ENCODE measurements at places on chromosomes 4 and X.

GRCh38 chr4:121073004-121073435, 685 bp upstream of the NDNF start:
- no peak for DNase-seq

DNA sequence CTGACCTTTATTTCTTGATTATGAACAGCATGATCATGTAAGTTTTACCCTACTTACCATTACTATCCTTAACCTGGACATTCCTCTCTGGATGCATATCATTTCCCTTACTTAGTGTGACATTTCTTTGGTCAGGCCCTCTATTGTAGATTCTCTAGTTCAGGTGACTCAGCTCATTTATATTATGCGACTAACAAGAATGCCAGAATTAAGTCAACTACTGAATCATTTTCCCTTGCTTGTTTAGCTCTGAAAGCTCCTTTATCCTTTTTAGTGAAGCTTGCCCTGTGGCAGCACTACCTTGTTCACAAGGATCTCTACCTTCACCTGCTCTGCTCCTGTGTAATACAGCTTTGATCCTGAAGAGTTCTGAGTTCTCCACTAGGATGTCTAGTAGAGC, 15.1 kb upstream of the UGT2B17 start:
- DNase-seq, result no peak

DNA sequence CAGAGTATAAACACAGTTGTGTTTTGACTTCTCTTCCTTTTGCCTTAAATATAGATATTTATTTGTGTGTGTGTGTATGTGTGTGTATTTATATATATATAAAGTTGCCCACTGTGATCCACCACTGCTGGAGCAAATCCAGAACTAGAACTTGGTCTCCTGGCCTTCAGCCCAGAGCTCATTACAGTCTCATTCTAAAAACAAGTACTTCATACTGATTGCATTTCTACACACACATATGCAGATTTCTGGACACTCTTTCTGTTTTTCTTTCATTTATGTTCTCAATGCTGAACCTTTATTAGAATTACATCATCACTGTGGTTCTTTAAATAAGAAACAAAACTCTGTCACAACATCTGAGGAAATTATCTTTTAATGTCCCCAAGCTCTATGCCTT, 381 bp downstream of the TXK start:
- no peak for DNase-seq

DNA sequence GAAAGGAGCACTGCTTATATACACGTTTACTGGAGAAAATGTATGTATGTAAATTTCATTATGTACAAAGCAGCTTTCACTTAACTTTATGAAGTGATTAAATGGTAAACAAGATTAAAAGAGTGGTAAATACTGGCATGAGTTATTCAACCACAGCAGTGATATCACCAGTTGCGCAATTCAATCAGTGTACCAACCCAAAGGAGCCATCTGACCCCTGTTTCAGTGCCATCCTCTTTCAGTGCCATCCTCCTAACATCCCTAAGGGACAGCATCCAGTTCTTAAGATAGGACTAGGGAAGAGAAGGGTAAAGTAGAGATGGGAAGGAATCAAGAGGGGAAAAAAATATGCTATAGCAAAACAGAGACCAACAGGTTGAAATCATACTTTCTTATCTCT, 16.2 kb downstream of the HPF1 start:
- DNase-seq, result no peak

GRCh38 chr4:3321295-3321889, 28.6 kb downstream of the RGS12 start:
- no peak for DNase-seq

DNA sequence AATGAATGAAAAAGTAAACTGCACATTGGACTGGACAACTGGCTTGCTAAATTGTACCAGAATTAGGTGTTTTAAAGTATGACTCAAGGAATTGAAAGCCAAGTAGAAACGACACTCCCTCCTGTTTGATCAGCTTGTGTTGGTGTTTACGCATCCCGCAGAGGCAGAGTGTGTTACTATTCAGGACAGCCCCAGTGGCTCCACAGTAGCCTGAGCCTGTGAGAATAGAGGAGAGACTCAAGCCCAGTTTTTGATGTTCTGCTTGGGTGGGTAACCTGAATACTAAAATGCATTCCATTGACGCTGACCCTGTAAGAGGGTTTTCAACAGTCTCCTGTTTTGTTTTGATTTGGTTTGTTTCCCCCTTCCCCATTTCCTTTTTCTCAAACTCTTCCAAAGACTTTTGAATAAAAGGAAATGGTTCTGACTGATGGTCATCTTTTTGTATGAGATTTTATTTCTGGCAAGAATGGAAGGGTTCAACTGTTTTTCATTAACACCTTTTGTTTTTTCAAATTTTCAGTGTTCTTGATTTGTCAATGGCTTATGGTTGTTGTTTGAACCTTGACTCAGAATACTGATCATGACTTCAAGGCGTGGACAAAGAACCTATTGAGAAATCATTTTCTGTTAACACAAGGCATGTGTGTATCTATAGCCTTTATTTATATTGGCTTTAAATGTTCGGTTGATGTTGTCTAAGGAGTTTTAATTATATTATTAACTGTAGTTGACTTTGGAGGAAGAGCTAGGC, 10.2 kb downstream of the ADGRL3 start:
- peak; percentile 65 for DNase-seq

GRCh38 chrX:120514236-120514635, 45.1 kb upstream of the LAMP2 start:
- DNase-seq, result no peak

GRCh38 chr4:76293772-76294171, 12.8 kb upstream of the STBD1 start:
- no peak for DNase-seq

DNA sequence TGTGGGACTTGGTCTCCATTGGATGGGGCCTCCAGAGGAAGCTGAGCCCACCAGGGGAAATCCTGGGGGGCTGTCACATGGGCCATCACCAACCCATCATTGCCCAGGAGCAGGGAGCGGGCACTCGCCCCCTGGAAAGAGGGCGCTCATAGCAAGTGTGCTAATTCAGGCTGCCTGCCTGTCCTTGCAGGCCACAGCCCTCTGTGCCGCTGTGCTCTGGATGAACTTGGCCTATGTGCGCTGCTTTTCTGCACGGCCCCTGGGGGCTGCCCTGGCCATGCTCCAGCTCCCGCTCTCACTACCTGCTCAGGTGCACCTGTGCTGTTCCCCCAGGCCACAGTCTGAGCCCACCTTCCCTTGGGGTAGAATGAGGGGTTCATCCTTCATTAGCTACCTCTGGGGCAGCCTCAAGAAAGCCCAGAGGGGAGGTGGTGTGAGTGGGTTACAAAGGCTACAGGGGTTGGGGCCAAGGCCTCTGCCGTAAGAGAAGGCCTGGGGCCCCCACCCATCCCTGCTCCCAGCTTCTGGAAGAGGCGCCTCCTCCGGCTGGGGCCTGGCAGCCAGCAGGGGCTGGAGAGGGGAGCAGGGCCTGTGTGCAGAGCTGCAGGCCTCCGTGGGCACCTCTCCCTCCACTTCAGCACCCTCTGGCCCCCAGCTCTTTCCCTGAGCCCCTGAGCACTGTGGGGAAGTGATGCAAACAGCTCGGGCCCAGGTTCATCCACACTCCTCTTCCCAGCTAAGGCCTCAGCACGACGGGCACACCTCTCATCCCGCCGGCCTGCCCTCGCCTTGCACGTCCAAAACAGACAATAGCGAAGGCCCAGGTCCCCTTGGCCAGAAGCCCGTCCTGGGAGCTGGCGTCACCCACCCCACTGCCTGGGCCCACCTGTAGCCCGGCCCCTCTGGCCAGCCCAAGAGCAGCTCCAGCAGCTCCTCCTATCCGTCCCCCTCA, 8.9 kb downstream of the CFAP99 start:
- no peak for DNase-seq
